ENCODE measurements at places on chromosomes 12 and 14. TPM values are rescaled to one million over a fixed set of nuclear protein-coding genes. Genes with fewer than 3 reads are reported as not detected.

LRFN5 gene
- total RNA-seq = 8.7 TPM

DNA sequence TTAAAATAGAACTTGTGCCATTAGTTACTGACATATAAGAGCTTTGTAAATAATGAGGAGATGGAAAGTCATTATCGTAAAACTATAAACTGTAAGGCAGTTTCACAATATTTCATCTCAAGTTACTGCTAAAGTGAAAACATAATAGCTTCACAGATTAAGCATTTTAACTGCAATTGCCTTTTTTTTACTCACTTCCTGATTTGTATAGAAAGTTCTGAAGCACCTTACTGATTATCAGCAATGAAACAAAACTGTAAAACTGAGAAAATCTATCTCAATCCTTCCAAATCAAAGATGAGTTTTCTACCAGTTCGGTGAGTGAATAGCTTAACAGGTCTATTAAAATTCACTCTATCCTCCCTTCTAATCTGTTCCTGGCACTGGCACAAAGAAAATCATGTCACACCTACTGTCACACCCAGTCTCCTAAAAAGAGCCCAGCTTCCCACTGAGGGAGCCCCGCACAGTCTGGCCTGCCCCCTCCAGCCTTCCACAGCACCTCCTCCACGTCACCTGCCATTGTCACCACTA, 161.4 kb upstream of the ABCD2 start:
- DNase-seq = no peak
- no peak overlapping the region for H3K4me3 ChIP-seq
- no peaks in the 10 kb centered on the region for H3K4me1 ChIP-seq
- no peaks in the 10 kb centered on the region for H3K27me3 ChIP-seq

MNAT1 gene
- 60.9 TPM for total RNA-seq

- H3K27ac ChIP-seq = no peak overlapping the region
- no peaks in the 10 kb centered on the region for H3K27me3 ChIP-seq
- no peaks in the 10 kb centered on the region for H3K36me3 ChIP-seq
- DNase-seq = no peak
- H3K4me3 ChIP-seq = no peak overlapping the region
- no peaks in the 10 kb centered on the region for H3K4me1 ChIP-seq
Measured at GRCh38 chr14:75927564-75928087, 54.2 kb downstream of the TGFB3 start.

SLC5A8 gene
- not detected for total RNA-seq

DNA sequence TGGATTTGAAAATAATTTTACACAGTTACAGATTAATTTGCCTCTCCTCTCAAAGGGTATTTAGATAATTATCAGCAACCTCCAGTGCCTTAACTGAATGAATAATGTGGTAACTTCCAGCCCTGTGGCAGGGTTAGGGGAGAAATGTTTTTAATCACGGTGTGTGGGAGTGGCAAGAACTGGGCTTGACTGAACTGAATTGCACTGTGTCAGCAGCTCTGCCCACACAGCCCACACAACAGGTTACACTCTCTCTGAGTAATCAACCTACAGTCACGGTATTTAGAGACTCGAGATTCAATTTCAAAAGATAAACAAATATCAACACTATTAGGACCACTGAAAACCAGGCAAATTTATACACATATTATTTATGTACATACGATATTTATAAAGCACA, 198.5 kb downstream of the KCNC2 start:
- no peak overlapping the region for H3K4me3 ChIP-seq
- H3K4me1 ChIP-seq = no peaks in the 10 kb centered on the region
- no peaks in the 10 kb centered on the region for H3K36me3 ChIP-seq
- no peak for DNase-seq
- H3K27ac ChIP-seq = no peak overlapping the region

PDZRN4 gene
- 2.3 TPM for total RNA-seq

- no peak overlapping the region for H3K4me3 ChIP-seq
- no peak overlapping the region for H3K27ac ChIP-seq
- H3K36me3 ChIP-seq = no peaks in the 10 kb centered on the region
- no peaks in the 10 kb centered on the region for H3K27me3 ChIP-seq
- DNase-seq = no peak
- no peaks in the 10 kb centered on the region for H3K4me1 ChIP-seq
Measured at GRCh38 chr12:58564721-58565120, 355.6 kb downstream of the LRIG3 start.

BICDL1 gene
- 7.7 TPM for total RNA-seq

FOXA1 gene
- total RNA-seq = 87.9 TPM

DNA sequence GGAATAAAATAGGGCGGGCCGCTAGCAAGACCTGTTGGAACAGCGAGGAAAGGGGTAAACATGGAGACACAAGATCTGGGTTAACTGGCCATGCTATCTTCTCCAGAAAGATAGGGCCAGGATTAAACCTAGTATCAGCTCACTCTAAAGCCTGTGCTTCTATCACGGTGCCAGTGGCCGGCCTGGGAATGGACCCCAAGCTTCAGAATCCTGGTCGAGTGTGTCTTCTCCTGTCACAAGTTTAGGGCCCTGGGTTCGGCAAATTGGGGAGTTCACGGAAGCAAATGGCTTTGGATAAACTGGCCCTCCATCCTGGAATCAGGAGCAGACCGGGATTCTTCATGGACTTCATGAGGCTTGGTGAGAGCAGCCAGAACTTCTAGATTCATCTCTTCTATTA, 82.2 kb downstream of the LGMN start:
- no peaks in the 10 kb centered on the region for H3K4me1 ChIP-seq
- no peaks in the 10 kb centered on the region for H3K36me3 ChIP-seq
- DNase-seq = no peak
- H3K27ac ChIP-seq = no peak overlapping the region
- no peak overlapping the region for H3K4me3 ChIP-seq

DNA sequence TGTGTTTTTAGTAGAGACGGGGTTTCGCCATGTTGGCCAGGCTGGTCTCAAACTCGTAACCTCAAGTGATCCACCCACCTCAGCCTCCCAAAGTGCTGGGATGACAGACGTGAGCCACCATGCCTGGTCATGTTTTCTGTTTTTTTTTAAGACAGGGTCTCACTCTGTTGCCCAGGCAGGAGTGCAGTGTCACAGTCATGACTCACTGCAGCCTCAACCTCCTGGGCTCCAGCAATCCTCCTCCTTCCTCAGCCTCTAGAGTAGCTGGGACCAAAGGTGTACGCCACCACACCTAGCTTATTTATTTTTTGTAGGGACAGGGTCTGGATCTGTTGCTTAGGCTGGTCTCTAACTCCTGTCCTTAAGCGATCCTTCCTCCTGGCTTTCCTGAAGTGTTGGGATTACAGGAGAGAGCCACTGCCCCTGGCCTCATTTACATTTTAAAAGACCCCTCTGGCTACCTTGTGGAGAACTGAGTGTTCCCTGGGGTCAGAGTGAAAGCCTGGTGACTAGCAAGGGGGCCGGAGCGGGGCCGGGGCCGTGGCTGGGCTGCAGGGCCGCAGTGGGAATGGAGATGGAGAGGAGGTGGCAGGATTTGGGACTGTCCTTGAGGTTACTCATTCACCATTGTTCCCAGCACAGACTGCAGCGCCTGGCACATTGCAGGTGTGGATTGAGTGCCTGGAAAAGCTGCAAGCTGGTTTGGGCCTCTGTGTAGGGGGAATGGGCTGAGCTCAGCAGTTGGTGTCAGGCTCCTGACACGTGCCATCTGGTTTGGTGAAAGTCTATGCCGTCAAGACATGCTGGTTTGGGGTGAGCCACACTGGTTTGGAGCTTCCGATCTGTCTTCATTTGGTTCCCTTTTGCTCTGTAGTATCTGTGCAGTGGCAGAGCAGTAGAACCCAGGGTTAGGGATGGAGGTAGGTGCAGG, 18.1 kb downstream of the KMT5A start:
- H3K27me3 ChIP-seq = no peaks in the 10 kb centered on the region
- H3K4me3 ChIP-seq = no peak overlapping the region
- no peaks in the 10 kb centered on the region for H3K4me1 ChIP-seq
- H3K27ac ChIP-seq = no peak overlapping the region

PLXNC1 gene
- 23.2 TPM for total RNA-seq

- no peaks in the 10 kb centered on the region for H3K36me3 ChIP-seq
- no peaks in the 10 kb centered on the region for H3K4me1 ChIP-seq
- no peak overlapping the region for H3K4me3 ChIP-seq
- no peaks in the 10 kb centered on the region for H3K27me3 ChIP-seq
Measured at GRCh38 chr12:126397071-126397581, 1331.9 kb downstream of the AACS start.

RAB21 gene
- 39.2 TPM for total RNA-seq

DNA sequence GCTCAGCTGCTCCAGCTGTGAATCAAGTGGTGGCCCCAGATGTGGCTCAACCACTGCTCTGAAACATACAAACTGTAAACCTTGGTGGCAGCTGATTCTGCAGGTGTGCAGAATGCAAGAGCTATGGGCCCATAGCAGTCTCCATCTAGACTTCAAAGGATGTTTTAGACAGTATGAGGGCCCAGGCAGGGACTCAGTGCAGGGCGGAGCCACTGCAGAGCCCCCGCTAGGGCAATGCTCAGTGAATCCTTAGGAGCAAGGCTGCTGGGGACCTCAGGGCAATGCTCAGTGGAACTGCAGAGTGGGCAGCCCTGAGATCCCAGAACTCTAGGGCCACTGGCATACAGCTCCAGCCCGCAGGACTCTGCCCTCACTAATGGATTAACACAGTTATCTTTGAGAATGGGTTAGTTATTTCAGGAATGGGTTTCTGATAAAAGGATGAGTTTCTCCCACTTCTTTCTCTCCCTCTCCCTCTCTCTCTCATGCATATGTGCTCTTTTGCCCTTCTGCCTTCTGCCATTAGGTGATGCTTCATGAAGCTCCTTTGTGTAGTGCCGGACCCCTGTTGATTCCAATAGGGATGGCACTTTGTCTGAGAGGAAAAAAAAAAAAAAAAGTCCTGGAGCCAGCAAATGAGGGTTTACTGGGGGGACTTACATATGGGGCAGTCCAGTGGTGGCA, 48.4 kb upstream of the JDP2 start:
- no peaks in the 10 kb centered on the region for H3K36me3 ChIP-seq
- no peak for DNase-seq
- H3K27me3 ChIP-seq = no peaks in the 10 kb centered on the region
- no peak overlapping the region for H3K4me3 ChIP-seq
- no peak overlapping the region for H3K27ac ChIP-seq
- H3K4me1 ChIP-seq = peaks cover 16% of the 10 kb centered on the region

TMEM132D gene
- 2.4 TPM for total RNA-seq

DNA sequence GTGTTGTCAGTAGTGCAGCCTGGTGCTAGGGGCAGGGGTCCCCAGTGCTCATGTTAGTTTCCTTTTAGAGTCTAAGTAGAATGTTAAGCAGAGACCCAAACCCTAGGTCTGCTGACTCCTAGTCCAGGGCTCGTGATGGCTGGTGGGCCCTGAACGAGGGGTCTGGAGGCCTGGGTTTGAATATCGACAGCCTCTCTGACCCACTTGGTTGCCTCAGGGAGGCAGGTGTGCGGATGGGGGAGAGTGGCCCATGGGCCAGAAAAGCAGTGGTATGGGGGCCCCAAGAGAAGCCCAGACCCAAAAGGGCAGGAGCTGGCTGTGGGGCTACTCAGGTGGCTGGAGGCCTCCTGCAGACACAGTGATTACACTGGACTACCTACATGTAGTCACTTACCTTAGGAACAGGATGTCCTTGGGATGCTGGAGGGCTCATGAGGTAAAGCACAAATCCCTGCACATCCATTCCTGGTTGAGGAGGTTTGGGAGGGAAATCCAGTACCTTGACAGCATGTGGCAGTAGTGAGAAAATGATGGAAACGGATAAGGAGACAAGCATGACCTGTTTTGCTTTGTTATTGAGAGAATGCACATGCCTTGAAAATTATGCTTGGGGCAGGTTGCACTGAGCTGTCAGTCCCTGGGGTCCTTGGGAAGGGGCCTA, 1.7 kb upstream of the SLC25A29 start:
- no peak overlapping the region for H3K27ac ChIP-seq
- peaks cover 23% of the 10 kb centered on the region for H3K4me1 ChIP-seq
- H3K27me3 ChIP-seq = no peaks in the 10 kb centered on the region
- DNase-seq = no peak
- H3K4me3 ChIP-seq = peak overlapping the region; percentile 99

TECPR2 gene
- total RNA-seq = 20.1 TPM

DNA sequence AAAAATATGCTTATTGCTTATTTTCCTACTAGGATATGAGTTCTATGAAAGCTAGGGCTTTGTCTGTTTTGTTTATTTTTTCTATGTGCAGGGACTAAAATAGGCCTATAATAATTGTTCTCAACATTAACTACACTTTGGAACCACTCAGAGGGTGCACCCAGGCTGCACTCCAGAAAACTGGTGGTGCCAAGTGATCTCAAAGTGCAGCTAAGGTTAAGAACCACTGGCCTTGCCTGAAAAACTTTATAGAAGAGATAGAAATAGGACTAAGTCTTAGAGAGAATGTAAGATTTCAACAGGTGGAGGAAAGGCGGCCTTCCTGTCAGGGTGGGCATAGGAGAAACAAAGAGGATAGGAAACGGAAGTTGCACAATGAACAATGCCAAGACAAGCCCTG, 37.7 kb upstream of the NR1H4 start:
- no peak for DNase-seq
- peaks cover 19% of the 10 kb centered on the region for H3K4me1 ChIP-seq
- H3K36me3 ChIP-seq = no peaks in the 10 kb centered on the region
- H3K4me3 ChIP-seq = no peak overlapping the region

DNA sequence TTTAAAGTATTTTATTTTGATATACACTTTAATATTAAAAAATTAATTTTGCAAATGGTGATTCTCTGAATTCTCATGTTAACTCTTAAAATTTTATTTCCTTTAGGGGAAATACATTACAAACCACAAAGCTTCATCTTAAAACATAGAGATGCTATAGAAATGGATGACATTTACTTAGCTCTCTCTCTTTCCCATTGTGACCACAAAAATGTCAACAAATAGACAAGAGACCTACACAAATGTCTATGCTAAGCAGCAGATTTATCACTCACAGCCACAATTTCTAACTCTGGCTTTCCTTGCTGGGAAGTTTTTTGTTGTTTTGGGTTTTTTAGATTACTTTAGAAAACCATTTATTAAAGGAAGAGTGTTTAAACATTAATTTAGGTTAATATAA, 19.9 kb upstream of the PHC1 start:
- no peaks in the 10 kb centered on the region for H3K4me1 ChIP-seq
- no peaks in the 10 kb centered on the region for H3K27me3 ChIP-seq
- no peak overlapping the region for H3K27ac ChIP-seq
- no peaks in the 10 kb centered on the region for H3K36me3 ChIP-seq

STAT2 gene
- total RNA-seq = 148 TPM

TOMM20L gene
- total RNA-seq = not detected

- H3K36me3 ChIP-seq = no peaks in the 10 kb centered on the region
- no peaks in the 10 kb centered on the region for H3K27me3 ChIP-seq
- no peak overlapping the region for H3K27ac ChIP-seq
- H3K4me3 ChIP-seq = no peak overlapping the region
Measured at GRCh38 chr12:6253278-6253677, 53.1 kb downstream of the CD9 start.

OR4E2 gene
- not detected for total RNA-seq
